HT1080 (cell line): ENCODE measurements at places on chromosomes 1 and 21. TPM values are rescaled to one million over a fixed set of nuclear protein-coding genes. Genes with fewer than 3 reads are reported as not detected.

EYA3 gene
- total RNA-seq, result 18.0 and 19.5 TPM in 2 replicates

TMCC2 gene
- total RNA-seq, result 1.5 and 2.3 TPM in 2 replicates

SLC1A7 gene
- not detected in 2 replicates for total RNA-seq

CASZ1 gene
- 1.2 and 1.7 TPM in 2 replicates for total RNA-seq

ILDR2 gene
- total RNA-seq, result 8.3 and 15.4 TPM in 2 replicates
